Stimulated activated CD4-positive, alpha-beta T cell treated with anti-CD3 and anti-CD28 coated beads, Interleukin-1b, Interleukin-23, amount 100 ng/mL, for 1 hour (primary cell): ENCODE measurements at places on chromosomes 2 and 18.

- no peak for DNase-seq
These were observed 602.2 kb downstream of the NYAP2 start for GRCh38 chr2:226001716-226002115.

- no peak for DNase-seq
These were observed 105.0 kb downstream of the GPD2 start for GRCh38 chr2:156541229-156541628.

DNA sequence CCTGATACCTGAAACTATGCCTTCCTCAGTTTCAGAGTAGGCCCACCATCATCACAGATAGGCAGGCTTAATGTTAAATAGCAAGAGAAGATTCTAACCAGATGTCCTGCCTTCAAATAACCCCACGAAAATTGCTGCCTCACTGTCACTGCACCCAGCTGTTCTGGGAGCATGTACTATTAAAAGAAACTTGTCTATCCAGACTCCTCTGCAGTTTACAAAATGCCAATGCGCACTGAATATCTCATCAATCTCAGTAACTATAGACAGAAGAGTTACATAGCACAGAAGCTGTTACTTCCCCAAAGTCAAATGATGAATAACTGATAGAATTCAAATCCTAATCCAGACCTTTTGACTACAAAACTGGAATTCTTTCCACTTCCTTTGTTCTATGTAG, 43.9 kb downstream of the WDR75 start:
- no peak for DNase-seq

GRCh38 chr2:147774805-147775204, 70.0 kb upstream of the ACVR2A start:
- no peak for DNase-seq

GRCh38 chr18:77482190-77483085, 232.8 kb downstream of the GALR1 start:
- DNase-seq: no peak

DNA sequence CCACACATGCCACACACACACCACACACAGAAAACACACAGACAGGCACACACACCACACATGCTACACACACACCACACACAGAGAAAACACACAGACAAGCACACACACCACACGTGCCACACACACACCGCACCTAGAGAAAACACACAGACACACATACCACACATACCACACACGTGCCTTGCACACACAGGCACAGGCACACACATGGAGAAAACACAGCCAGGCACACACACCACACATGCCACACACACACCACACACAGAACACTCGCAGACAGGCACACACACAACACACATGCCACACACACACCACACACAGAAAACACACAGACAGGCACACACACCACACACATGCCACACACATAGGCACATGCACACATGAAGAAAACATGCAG, 242.1 kb upstream of the MYT1L start:
- no peak for DNase-seq

DNA sequence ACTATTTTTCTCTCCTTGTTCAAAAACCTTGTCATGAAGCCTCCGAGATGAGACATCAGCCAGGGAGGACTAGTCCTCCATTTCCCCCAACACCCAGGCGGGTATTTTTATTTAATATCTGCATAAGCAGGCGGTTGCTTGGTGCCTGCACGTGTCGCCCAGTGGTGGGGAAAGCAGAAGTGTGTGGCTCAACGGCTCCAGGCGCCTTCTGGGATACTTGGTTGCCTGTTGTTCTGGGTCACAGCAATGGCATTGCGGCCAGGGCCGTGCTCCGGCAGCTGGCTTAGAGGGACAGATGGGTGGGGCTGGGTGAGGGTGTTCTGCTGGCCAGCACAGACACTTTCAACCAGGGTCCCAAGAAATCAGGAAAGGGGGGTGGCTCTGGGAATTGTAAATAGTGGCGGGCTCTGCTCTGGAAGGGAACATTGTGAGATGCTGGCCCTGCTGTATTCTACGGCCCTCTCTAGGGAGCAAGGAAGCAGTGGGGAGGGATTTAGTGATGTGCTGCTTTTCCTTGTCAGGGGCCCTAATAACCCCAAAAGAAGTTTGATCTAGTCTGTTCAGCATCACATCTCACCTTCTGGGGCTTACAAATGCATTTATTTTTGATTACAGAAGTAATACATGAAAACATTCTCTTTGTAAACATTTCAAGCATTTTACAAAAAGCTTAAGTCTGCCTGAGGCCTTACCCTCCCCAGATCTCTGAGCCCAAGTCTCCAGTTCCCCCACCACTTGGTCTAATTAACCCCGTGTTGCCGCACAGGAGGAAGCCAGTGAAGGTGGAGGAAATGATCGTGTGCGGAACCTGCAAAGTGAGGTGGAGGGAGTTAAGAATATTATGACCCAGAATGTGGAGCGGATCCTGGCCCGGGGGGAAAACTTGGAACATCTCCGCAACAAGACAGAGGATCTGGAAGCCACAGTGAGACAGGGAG, 1.1 kb downstream of the VAMP8 start:
- DNase-seq: no peak

DNA sequence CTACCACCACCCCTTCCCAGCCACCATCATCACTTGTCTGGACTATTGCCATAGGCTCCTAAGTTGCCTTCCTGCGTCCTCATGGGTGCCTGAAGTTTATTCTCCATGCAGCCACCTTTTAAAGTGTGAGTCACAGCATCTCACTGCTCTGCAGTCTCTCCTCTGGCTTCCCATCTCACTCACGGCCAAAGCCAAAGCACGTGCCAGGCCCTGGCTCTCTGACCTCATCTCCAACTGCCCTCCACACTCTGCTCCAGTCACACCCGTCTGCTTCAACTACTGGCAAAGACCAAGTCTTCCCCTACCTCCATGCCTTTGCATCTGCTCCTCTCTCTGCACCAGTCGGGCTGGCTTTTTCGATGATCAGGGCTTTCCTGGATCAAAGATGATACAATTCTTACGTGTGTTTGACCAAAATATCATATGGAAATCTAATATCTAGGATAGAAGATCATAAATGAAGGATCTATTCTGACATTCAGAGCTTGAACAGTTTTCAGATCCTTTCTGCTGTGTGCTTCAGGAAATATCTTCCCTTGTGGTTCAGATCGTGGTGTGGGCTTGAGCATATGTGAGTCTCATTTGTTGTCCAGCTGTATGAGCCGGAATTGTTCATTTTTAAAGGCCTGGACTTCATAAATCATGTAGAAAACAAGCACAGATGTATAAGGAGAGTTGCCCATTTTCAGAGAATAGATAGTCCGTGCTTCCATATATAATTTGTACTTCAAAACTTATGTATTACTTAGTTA, 175.6 kb downstream of the PRKCE start:
- DNase-seq: no peak

DNA sequence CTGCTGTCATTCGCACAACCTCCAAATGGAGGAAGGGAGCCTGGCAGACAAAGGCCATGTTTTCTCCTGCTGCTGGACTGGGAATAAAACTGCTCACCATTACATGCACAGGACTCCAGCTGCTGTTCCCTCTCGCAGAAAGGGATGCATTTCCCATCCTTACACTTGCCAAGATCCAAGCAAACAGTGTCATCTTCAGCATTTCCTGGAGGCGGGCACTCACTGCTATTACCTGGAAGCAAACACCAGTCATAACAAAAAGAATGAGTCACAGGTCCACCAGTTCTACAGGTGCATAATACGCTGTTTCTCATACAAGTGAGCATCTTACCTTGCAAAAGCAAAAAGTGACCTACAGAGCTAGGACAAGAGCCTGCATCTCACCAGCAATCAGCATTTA, 22.7 kb downstream of the IAH1 start:
- no peak for DNase-seq

DNA sequence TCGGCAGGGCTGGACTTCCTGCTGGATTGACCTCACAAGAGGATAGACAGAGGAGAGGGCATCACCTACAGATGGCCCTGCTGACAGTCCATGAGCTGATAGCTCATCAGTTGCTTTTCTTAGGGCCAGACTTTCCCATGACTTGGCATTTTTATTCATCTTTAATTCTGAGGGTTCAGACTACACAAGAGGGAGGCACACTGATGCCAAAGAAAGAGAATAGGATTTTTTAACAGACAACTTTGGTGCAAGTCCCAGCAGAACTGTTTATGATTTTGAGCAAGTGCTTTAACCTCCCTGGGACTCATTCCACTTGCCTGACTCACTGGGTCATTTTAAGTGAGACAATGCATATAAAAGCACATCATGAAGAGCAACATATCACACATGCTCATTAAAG, 299.2 kb downstream of the INSIG2 start:
- no peak for DNase-seq

DNA sequence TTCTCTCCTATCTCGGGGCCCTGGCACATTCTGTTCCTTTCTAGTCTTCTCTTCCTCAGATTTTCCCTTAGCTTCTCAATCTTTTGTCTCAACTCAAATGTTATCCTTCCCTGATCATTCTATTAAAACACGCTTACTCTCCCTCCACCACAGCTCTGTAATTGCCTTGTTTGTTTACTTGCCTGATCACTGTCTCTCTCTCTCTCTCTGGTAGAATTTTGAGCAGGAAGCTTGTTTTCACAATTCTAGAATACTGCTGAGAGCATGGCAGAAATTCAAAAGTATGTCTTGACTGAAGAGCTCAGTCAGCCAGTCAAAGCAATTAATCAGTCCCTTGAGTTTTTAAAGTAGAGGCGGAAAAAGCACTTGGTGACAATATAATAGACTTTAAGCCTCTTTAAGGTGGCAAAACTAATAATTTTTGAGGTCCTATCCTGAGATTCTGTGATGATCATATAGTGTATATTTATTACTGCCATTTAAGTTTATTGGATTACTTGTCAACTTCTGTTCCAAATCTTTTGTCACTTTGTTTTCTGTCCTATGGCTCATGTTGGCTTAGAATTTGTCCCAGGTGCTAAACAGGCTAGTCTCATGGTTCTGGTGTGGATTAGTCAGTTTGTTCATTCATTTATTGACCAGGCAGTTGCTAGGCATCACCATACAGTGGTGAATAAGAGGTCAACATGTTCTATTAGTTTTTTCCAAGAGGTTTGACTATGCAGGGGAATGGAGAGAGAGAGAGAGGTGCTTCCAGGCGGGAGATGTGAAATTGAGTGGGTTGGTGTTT, 2.3 kb downstream of the PSMD1 start:
- DNase-seq: no peak

GRCh38 chr2:197345846-197346370, 35.3 kb upstream of the ANKRD44 start:
- DNase-seq: no peak
